Activated T-helper 9 cell treated with anti-CD3 and anti-CD28 coated beads, Interleukin-2, amount 50 U/mL, for 16 hours (primary cell): ENCODE measurements at places on chromosomes 5 and 9.

DNA sequence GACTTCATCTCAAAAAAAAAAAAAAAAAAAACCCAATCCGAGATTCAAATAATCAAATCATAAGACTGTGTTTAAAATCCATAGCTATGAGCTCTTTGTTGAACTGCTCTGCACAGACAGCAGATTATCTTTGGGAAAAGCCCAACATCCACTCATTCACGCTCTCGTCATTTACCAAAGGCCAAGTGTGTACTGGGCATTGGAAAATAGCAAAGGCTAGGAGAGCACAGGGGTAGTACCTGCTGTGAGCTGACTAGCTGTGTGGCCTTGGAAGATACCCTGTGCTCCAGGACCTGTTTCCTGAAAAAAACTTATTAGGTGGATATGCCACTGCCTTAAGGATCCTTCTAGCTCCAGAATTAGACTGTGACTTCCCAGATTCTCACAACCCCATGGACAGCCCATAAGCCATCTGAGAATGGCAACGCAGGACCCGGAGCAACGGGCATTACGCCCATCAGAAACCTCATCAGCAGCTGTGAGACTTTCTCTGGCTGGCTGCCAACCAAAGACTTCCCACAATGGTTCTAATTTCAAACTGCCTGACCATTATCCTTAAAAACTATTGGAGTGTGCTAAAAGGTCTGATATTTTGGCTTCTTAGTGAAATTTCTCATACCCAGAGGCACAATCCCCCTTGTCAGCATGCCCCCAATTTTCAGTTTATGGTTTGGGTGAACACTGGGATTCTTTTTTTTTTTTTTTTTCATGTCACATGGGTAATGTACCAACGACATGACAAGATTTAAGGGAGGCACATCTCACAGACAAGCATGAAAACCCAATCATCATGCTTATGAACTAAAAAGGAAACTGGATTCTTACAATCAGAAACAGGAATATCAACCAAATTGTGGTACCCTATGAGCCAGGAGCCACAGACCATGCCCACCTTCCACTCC, 16.8 kb downstream of the SERINC5 start:
- DNase-seq, result no peak

DNA sequence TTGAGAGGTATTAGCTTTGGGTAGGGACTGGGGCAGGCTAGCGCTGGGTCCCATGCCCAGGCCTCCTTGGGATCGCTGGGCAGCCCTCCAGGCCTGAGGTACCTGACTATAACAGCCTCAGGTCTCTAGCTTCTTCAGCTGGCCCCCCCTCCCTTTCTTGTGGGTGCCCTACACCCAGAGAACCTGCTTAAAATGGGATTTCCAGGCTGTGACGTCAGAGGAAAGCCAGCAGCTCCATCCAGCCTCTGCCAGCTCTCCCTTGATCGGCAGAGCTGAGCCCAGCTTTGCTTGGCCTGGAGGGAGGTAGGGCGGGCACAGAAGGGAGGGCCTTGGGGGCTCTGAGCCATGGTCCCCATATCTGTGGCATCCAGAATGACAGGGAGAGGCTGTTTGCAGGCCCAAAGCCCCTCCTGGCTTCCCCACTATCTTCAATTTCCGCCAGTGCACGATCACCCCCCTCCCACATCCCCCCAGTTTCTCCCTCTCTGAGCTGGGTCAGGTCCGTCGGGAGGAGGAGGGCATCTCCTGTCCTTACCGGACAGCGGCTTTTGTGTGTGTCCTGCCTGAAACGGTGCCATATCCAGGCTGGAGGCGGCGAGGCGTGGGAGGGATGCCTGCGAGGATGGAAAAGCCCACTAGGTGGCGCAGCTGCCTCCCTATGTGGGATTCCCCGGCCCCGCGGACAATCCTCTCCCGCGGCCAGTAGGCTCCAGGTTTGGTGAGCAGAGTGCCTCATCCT, 10.8 kb downstream of the REEP2 start:
- DNase-seq, result peak; percentile 71

DNA sequence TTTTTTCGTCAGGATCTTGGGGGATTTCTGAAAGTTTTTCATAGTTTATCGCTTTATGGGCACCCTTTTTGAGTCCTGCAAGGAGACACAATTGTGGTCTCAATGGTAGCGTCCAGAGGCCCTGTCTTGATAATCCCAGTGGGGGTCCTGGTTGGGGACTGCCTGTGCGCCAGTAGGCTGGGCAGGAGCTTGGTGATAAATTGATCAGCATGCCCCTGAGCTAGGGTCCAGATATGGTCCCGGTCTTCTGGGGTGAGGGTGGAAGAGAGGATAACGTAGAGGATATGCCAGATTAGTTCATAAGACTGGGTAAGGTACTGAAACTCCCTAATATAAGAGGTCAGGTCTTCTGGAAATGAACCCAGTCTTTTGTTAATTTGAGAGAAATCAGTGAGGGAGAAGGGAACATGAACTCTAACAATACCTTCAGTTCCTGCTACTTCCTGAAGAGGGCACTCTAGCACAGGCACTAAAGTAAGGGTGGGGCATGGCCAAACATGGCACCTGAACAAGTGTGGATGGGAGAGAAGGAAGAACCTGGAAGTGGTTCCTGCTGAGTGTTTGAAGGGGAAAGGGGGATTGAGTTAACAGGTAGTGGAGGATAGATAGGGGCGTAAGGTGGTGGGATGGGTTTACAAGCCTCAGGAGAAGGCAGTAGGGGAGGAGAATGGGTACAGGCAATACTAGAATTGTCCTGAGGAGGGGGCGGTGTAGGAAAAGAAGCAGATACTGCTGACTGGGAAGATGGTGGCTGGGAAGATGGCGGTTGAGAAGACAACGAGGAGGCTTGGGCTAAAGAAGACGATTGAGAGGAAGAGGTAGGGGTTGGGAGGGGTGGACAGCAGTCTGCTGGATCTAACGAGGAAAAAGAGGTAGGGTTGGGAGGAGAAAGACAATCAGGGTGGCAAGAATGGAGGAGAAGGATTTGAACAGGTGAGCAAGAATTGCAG, 33.8 kb upstream of the ANXA2R start:
- DNase-seq, result no peak

DNA sequence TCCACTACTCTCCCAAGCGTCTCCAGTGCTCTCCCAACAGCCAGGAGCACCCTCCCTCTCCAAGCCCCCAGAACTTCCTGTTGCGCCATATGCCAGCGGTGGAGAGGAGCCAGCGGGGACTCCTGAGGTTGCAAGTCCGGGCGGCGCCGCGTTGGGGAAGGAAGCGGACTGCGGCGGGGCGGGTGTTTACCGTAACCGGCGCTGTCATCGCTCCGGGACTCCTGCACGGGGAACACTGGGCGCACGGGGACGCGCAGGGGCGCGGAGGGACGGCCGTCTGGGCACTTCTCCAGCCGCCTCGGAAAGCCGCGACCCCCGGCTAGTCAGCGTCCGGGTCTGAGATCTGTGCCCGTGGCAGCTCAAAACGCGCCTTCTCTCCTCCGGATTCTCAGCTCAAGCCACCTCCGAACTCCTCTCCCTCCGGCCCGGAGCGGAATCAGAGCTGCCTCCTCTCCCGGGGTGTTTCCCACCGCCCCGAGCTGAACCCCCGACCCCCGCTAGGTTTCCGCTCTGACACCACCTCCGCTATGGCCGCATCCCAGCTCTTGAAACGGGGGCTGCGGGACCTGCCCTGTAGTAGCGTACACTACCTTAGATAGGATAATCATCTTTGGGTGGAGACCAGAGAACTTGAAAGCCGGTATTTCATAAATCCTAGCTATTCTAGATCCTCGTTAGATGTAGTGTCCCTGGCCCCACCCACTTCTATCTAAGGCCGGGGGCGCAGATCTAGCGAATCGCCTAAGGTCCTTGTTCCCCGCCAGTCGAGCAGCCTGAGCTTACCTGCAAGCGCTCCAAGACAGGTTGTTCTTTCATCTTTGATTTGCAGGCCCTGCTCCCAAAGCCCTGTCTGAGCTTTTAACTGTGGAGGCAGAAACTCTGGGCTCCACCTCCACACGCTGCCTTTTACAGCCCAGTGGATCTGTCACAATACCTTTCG, at the start of gene TRPM6:
TRPM6 (minus strand) TSS at position 881 of the 940 bp plus-strand sequence; CDS start at position 816, 65 bp downstream.
- no peak for DNase-seq

- no peak for DNase-seq
Measured at GRCh38 chr5:118115791-118116190, 872.6 kb downstream of the DTWD2 start.

DNA sequence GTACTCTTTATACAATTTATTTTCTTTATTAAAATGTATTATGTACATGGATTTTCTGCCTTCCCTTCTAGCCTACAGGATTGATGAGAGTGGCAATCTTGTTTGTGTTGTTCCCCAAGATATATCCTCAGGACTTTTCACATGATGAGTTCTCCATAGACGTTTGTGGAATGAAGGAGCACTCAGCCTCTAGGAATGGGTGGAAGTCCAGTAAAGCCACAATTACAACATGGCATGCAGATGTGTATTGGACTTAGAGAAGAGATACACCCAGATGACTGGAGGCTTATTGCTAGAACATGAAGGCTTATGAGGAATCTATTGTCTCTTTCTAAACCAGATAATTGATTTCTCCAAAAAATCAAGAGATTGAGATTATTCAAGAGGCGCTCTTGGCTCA, 8.2 kb upstream of the DOCK2 start:
- DNase-seq, result no peak

GRCh38 chr9:3992924-3993323, 306.9 kb downstream of the GLIS3 start:
- no peak for DNase-seq

DNA sequence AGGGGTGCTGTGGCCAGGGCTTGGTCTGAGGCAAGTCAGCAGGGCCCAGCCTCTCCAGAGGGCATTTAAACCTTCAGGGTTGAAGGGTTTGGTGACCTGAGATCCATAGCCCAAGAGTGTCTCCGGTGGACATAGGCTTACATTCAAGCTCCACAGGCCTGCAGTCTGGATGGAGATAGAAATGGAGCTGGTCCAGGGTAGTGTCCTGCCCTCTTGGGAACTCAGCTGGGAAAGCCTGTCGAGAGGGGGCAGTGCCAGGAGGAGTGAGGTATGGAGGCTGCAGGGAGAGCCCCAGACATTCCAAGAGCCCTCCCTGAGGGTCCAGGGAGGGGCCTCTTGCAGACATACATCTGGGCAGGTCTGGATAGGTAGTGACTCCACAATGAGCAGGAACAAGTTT, 177.0 kb upstream of the MVB12B start:
- DNase-seq, result no peak

DNA sequence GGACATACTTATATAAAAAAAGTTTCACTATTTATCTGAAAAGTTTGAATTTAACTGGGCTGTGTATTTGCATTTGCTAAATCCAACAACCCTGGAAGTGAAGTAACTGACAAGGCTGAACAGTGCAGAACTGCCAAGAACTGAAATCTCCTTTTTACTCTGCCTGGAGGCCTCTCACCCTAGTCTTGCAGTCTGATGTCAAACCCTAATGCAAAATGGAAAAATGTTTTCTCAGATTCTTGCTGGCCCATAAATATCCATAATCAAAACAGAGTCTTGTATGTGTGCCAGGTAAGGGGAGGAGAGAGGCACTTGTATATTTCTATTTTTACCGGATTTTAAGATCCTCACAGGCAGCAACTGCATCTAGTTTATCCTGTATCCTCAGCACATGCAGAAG, 432.7 kb upstream of the KLF4 start:
- no peak for DNase-seq

DNA sequence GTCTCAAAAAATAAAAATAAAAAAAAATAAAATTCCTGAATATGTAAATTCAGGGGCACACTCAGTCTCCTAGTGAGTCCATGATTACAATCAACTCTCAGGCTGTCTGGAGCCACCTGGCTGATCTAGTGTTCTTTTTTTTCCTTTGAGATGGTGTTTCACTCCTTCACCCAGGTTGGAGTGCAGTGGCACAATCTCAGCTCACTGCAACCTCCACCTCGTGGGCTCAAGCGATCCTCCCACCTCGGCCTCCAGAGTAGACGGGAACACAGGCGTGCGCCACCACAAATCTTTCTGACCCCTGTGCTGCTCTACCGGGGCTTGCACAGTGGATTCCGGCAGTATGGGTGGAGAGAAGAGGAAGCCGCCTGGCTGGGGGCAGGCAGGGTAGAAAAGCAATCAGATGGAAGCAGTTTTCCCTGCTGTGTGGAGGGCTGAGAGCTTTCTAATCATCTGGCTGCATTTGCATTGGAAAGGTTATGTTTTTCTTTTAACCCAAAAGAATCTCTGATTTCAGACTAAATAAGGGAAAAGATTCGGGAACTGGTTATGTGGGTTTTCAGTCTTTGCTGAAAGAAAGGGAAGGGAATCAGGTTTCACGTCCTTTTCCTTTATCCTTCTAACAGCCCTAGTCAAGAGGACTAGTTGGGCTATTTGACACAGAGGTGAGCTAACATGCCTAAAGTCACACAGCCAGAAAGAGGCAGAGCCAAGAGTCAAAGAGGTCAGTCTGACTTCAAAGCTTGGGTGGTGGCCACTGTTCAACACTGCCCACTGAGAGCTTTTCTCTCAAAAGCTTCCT, 26.3 kb upstream of the CORO2A start:
- no peak for DNase-seq

DNA sequence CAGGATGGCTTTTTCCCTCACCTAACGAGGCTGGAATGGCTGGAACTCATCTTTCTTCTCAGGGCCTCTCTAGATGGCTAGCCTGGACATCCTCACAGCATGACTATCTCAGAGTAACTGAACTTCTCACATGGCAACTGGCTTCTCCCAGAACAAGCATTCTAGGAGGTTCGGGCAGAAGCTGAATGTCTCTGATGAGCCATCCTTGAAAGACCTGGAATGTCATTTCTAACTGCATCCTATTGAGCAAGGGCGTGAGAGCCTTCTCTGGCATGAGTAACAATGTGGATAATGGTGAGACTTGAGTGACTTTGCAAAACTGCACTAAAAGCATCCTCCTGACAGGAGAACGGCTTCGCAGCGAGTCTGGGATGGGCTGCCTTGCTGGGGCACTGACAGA, 487.7 kb downstream of the MAT2B start:
- DNase-seq, result no peak

DNA sequence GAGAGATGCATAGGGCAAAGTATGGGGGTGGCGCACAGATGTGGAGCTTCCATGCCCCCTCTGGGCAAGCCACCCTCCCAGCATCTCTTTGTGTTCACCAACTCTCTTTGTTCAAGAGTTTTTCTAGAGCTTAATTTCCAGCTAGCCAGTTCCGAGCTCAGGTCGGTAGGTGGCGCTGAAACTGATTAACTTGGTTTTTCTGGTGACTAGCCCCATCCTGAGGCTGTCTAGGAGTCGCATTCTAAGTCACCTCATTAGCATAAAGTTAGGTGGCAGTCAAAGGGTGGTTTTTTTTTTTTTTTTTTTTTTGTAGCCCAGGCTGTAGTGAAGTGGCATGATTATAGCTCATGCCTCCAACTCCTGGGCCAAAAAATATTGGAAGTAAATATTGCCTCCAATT, 476.4 kb downstream of the KDM4C start:
- no peak for DNase-seq

- no peak for DNase-seq
Measured at GRCh38 chr9:127258606-127259471, 5.7 kb upstream of the GARNL3 start.

GRCh38 chr5:178449163-178450070, 140.8 kb downstream of the COL23A1 start:
- no peak for DNase-seq

GRCh38 chr9:88835772-88836171, 155.5 kb upstream of the S1PR3 start:
- no peak for DNase-seq
